ENCODE measurements at places on chromosomes 12 and 14. TPM values are rescaled to one million over a fixed set of nuclear protein-coding genes. Genes with fewer than 3 reads are reported as not detected.

TIMELESS gene
- 65.7 TPM for total RNA-seq

- peak overlapping the region; percentile 94 for H3K4me3 ChIP-seq
- peaks cover 33% of the 10 kb centered on the region for H3K4me1 ChIP-seq
- H3K27me3 ChIP-seq: peaks cover 14% of the 10 kb centered on the region
- H3K36me3 ChIP-seq: peaks cover 12% of the 10 kb centered on the region
- DNase-seq: no peak
Observed at GRCh38 chr12:48958049-48958388, 732 bp upstream of the ARF3 start.

GRCh38 chr14:68777644-68778043, 15.2 kb downstream of the ZFP36L1 start:
- H3K27ac ChIP-seq: no peak overlapping the region
- H3K4me1 ChIP-seq: peaks cover 63% of the 10 kb centered on the region
- H3K36me3 ChIP-seq: peaks cover 6% of the 10 kb centered on the region
- no peak for DNase-seq

- no peaks in the 10 kb centered on the region for H3K4me1 ChIP-seq
- no peak for DNase-seq
- H3K4me3 ChIP-seq: no peak overlapping the region
- H3K27me3 ChIP-seq: peaks cover 22% of the 10 kb centered on the region
- no peak overlapping the region for H3K27ac ChIP-seq
- H3K36me3 ChIP-seq: no peaks in the 10 kb centered on the region
Observed at GRCh38 chr12:102462795-102463465, 17.4 kb downstream of the IGF1 start.

GRCh38 chr14:81437244-81437643, 37.1 kb upstream of the STON2 start:
- H3K27ac ChIP-seq: no peak overlapping the region
- peak overlapping the region; percentile 63 for H3K4me3 ChIP-seq
- H3K27me3 ChIP-seq: peaks cover 73% of the 10 kb centered on the region
- no peak for DNase-seq

- H3K27me3 ChIP-seq: no peaks in the 10 kb centered on the region
- peaks cover 60% of the 10 kb centered on the region for H3K36me3 ChIP-seq
- peak overlapping the region; percentile 43 for H3K27ac ChIP-seq
- no peak overlapping the region for H3K4me3 ChIP-seq
- no peaks in the 10 kb centered on the region for H3K4me1 ChIP-seq
- DNase-seq: no peak
Observed at GRCh38 chr14:21352587-21352986, 31.2 kb downstream of the SUPT16H start.

MARCHF9 gene
- total RNA-seq: 23.6 TPM

TMEM30B gene
- 0.52 TPM for total RNA-seq

Data from activated CD8-positive, alpha-beta T cell treated with anti-CD3 and anti-CD28 coated beads, Interleukin-2, amount 10 ng/mL, durations not matched to agents 7 days and 5 days (primary cell).